ENCODE measurements at places on chromosomes 6 and 20.

DNA sequence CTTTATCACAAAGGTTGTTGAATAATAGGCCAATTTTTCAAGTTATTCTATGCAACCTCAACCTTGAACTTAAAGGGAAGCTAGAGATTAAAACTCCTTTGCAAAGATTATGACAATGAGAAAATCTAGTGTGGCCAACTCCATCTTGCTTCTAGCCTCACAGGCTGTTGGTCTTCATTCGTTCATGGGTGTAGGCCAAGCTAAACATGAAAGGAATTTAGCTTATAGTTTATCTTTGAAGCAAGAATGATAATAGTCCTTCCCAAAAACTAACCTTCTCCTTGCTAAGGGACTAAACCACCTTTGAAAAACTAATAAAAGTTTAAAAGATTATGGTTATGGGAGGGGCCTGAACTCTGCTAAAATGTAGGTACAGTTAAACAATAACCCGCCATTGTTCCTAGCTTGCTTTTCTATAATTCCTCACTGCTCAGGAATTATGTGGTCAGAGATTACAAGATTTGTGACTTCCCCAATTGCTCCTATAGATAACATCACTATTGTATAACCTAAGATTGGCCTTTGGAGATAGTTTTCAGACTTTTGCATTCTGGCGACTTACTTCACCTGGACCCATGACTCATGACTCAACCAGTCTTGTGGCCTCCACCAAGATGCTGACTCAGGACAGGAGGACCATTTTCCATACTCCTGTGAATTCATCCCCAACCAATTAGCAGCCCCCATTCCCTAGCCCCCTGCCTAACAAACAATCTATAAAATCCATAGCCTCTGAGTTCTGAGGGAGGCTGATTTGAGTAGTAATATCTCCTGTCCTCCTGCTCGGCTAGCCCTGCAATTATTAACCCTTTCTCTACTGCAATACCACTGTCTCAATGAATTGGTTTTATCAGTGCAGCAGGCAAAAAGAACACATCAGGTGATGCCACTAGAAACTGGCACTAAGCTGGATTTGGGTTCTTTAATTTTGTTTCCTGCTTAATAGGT, 154.5 kb downstream of the CD83 start:
- DNase-seq = no peak

- DNase-seq = no peak
Measured at GRCh38 chr20:56414842-56415765, 3.0 kb downstream of the CASS4 start.

DNA sequence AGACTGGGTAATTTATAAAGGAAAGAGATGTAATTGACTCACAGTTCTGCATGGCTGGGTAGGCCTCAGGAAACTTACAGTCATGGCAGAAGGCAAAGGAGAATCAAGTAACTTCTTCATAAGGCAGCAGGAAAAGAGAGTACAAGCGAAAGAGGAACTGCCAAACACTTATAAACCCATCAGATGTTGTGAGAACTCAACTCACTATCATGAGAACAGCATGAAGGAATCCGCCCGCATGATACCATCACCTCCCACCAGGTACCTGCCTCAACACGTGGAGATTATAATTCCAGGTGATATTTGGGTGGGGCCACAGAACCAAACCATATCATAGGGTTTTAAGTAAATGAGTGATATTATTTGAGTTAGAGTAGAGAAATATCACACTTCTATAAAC, 189.3 kb downstream of the TSHZ2 start:
- no peak for DNase-seq

GRCh38 chr20:36988494-36988966, 37.0 kb upstream of the SAMHD1 start:
- no peak for DNase-seq

GRCh38 chr6:34049395-34050342, 96.2 kb downstream of the GRM4 start:
- no peak for DNase-seq

DNA sequence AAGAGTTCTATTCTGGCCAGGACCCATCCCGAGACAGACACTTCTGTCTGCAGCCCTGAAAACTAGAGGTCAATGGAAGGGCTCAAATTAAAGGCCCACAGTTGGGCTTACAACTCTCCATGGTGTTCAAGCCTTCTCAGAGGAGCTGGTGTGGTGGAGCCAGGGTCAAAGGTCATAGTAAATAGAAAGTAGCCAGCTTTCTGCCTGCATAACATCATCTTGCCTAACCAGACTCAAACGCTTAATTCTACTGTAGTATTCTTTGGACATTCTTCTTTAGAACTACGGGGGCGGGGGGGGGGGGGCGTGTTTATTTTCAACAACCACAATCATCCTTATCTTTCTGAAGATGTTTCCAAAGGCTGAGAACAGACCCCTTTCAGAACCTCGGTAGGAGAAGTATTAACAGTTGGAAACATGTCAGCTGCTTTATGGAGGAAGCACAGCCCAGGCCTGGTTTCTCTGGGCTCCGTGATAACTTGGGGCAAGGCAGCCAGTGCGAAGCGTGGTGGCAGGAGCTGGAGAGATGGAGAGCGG, 1.5 kb upstream of the RREB1 start:
- no peak for DNase-seq

- no peak for DNase-seq
Measured at GRCh38 chr20:46635514-46636136, 15.6 kb downstream of the SLC13A3 start.

- DNase-seq = no peak
Measured at GRCh38 chr20:37850724-37851355, 52.1 kb upstream of the VSTM2L start.

GRCh38 chr20:33522256-33522820, 32.4 kb downstream of the CBFA2T2 start:
- no peak for DNase-seq

DNA sequence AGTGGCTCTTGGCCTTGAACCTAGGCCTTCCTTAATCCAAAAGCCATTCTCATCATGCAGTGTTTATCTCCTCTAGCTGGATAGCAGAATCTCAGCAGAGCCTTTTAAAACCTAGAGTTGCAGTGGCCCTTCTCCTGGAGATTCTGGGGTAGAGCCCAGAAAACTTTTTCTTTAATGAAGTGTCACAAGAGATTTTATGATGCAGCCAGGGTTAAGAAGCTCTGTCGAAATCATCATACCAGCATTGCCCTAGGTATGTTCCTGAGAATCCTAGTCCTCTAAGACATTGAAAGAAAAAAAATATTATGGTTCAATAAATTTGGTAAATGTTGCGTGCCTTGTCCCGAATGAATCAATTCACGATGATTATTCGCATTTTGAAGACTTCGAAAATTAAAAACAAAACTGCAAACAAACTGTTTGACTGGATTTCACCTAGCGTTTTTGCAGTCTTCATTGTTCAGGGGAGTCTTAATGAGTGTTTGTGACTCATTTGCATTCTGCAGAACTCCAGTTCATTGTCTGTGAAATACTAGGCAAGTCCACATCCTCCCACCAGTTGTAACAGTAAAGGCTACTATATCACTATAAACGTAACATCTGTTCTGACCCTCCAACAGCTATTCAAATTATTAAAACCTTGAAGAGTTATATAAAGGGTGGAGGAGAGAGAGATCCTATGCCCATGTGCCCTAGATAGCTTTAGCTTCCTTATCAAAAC, 198.6 kb downstream of the UST start:
- no peak for DNase-seq

DNA sequence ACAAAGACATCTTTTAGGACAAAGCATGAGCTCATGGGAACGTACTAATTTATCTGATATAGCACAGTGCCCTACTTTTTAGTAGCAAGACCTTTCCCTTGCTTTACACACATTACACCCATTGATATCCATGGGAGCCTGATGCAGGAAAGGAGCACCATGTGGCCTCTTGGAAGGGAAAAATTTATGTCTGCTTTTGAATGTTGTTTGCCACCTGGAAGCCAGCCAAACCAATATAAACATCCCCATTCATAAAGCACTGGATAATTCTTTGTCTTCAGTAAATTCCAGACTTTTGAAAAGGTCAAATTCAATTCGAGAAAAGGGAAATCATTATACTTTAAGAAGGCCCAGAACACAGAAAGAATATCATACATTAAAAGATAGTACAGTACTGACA, 152.3 kb upstream of the BEND6 start:
- DNase-seq = no peak

DNA sequence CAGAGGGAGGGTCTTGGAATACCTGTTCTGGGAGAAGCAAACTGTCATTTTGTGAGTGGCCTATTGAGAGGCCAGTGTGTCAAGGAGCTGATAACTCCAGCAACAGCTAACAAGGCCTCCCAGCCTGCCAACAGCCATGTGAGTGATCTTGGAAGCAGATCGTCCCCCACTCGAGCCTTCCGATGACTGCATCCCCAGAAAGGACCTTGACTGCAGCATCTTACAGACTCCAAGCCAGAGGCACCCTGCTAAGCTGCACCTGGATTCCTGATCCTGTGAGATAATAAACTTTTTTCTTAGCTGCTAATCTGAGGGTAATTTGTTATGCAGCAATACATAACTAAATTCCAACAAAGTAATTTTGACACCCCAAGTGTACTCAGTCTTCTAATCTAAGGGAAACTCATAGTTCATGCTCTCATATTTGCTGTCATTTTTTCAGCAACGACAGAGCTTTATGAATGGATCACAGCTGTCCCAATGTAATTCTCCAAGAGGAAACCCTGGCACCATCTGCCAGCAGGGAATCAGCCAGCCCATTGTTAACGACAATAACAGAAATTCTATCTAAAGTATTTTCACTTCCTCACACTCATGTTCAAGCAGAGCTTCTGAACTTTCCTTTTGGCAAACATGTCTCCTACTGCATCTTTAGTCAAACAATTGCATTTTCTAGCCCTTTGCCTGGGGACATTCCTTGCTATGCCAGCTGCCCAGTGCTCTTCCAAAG, 470.2 kb upstream of the BTBD3 start:
- no peak for DNase-seq

- no peak for DNase-seq
Measured at GRCh38 chr6:20306491-20306890, 94.2 kb upstream of the MBOAT1 start.

All from T-helper 9 cell (primary cell).